ENCODE measurements at places on chromosomes 11 and 22.

DNA sequence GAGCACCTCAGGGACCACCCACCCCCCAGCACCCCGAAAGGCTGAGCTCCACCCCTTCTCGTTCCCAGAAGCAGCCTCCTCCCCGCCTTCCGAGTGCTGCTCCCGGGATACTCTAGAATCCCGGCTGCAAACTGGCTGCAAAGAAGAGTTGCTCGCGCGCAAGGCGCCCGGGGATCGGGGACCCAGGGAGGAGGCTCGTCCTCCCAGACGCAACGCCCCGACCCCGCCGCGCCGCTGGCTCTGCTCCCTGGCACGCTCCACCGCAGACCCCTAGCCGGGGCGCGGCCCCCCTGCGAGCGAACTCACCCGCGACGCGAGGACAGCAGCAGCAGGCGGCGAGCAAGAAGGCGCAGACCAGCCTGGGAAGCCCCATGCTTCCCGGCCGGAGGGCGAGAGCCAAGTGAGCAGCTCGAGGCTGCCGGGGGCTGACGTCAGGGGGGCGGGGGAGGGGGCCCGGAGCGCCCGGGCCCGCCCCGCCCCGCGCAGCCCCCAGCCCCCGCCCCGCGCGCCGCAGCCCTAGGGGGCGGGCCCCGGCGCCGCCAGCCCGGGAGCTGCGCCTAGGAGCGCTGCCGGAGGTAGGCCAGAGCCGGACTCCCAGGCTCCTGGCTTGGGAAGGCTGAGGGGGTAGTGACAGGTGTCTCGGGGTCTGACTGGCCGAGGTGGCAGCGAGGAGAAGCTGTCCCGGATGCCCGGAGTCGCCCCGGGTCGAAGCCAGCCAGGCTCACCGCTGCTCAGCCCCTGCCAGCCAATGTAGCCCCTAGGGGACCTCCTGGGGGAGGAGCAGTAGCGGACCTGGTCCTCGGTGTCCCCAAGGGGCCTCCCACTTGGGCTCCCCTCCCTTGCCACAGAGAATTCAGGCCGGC is at the start of gene MCAM:
MCAM (minus strand) TSS at position 402 of the 863 bp plus-strand sequence; CDS start at position 373, 29 bp downstream.
- no peak for DNase-seq

DNA sequence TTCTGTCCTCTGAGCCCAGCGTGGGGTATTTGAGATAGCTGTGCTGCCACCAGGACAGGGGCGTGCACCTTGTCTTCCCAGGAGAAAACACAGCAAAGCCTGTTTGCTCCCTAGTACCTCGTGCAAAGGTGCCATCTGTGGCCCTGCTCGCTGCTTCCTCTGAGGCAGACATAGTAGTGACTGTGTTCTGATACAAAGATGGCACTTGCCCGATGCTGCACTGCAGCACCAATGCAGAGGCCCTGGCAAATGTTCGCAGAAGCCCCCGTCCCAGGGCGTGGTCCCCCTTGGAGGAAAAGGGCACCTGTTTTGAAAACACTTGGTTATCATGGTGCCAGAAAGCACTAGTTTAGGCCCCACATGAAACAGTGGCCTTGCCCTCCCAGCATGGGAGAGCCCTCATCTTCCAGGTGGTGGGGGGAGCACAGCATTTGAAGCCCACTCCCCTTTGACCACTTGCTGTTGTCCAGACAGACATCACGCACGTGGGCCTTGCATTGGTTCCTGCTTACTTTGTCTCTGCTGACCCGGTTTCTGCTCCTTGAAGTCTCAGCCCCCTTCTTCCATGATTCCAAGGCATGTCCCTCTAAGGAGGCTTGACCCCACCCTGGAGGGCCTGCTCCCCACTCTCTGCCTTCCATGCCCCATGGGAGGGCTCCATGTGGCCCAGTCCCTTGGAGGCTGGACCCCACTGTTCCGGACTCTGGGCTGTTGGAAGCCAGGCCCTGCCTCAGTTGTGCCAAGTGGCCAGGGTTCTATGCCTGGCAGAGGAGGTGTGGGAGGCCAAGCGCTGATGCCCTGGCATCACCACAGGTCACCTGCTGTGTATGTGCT is 109.4 kb downstream of the KCNQ1OT1 start:
- no peak for DNase-seq

- no peak for DNase-seq
Measured at GRCh38 chr11:7592711-7593110, 78.9 kb downstream of the PPFIBP2 start.

DNA sequence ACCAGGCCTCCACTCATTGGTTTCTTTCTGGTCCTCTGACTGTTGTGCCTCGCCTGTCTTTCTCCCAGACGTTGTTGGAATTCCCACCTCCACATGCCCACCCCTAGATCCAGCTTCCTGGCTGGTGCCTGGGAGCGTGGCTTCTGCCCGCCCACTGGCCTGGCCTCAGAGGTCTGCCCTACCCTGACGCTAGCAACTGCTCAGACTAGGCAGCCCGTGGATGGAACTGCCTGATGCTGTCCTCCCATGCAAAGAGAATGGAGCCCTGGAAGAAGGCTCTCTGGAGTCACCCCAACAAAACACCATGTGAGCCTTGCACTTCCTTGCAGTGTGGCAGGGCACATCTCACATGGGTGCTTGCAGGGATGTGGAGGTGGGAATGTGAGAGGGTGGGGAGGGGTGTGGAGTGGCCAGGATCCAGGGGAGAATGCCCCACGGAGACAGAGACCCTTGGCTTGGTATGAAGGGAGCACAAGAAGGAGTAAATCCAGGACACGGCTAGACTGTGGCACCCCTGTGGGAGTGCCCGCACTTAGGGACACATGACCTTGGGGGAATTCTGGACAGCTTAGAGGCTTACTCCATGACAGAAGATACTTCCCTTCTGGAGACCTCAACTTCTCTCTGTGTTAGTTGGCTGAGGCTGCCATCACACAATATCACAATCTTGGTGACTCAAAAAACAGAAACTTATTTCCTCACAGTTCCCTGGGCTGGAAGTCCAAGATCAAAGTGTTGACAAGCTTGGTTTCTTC is 22.5 kb upstream of the ADA2 start:
- no peak for DNase-seq

DNA sequence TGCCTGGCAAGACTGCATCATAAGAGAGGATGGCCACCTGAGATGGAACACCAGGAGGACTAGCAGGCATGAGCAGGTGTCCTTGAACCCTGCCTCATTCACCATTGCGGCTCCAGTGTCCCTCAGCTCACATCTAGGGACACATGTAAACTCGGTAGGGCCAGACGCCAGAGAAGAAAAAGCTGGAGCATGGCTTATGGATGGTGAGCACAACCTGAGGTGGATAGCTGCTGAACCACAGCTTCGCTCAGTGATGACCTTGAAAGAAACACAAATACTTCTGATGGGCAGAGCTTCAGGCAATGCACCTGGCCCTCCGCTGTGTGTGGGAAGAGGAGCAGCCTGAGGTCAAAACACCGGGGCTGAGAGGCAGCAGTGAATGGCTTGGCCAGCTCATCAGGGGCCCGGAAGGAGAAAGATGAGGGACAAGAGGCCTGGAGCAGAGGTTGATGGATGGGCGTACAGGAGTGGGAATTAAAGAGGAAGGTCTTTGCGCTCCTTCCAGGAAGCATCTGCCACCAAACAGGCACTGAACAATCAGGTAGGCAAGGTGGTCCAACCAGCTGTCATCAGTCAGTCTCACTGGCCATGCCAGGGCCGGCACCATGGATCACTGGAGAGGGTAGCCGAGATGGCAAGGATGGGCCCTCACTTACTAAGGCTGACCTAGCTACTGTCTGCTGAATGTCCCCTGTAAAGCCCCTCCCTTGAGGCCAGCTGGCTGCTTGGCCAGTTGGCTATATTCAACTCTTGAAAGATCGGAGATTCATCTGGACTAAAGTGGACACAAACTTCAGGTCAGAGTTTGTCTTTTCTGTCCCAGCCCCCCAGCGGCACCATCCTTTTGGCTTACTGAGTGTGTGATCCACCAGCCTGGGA is 89.7 kb downstream of the MYEOV start:
- DNase-seq, result no peak

DNA sequence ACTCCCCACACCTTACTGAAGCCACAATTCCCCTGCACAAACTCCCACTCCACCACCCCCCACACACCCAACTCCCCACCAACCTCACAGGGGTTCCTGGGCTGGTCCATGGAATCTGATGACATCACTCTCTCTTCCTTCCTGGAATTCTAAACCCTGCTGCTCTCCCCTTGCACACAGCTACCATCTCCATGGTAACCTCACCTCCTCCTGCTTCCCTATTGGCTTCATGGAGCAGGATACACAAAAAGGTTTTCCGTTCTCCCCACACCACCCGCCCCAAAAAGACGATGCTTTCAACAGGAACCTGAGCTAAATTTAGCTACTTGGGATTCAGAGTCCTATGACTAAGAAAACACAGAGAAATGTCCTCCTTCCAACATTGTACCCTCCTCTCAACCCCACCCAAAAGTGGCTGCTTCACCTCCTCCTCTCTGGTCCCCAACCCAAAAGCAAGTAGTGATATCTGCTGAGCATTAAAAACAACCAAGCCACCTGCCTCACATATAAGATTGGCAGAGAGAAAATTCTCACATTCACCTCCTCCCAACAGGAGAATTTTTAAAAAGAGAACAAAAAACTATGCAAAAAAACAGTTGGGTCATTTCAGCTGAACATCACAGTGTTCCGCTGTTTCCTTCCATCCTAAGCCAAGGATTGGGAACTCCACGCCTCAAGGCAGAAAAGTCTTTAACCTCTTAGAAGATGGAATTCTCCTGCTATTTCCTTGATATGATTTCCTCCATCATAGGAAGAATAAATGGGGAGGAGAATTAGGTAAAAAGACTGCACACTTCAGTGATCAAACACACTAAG is 66.9 kb downstream of the RBFOX2 start:
- DNase-seq, result no peak

DNA sequence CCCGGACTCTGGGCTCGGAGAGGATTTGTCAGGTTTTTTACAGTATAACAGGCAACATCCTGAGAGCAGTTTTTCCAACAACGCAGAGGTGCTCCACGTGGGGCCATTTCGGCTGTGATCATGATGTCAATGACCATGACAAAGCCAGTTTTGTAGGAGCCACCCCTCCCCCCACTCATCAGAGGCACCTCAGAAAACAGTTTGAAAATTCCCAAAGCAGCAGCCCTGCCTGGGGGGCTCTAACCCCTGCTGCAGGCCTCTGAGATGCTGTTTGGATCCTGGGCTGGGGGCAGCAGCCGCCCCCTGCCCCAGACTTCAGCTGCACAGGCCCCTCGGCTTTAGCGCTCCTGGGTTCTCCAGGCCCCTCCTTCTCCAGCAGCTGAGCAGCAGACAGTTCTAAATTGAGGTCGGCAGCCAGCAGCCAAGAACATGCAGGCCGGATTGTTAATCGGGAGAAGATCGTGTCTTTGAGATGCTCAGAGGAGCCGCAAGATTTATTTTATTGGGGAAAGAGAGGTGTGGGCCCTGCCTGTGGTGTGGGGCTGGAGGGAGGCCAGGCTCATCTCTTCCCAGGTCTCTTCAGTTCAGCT is 19.4 kb downstream of the NFAM1 start:
- DNase-seq, result no peak

- no peak for DNase-seq
Measured at GRCh38 chr11:131845255-131845654, 474.8 kb downstream of the NTM start.

DNA sequence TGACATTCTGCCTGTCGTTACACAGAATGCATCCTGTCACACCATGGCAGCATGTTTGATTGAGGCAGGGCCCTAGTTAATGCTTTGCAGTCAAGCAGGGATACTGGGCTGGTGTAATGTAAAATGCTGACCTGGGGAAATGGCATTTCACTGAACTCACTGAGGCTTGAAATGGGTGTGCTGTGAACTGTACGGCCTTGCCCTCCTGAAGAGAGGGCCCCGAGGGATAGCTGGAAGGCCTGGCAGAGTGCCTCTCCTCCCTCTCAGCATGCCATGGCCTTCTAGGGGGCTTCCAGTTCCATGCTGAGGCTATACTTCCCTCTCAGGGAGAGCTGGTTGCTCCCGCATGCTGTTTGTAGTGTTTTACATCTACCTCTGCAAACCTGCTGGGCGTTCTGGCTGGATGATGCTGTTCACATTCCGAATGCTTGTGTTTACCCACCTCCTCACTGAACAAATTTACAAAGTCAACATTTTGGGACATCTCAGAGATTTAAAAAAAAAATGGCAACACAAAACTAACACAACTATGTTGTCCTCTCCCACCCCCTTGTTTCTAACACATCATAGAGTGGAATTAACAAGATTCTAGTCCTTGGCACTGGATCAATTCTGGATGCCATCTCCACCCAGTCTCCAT is 416.7 kb upstream of the CADM1 start:
- no peak for DNase-seq

DNA sequence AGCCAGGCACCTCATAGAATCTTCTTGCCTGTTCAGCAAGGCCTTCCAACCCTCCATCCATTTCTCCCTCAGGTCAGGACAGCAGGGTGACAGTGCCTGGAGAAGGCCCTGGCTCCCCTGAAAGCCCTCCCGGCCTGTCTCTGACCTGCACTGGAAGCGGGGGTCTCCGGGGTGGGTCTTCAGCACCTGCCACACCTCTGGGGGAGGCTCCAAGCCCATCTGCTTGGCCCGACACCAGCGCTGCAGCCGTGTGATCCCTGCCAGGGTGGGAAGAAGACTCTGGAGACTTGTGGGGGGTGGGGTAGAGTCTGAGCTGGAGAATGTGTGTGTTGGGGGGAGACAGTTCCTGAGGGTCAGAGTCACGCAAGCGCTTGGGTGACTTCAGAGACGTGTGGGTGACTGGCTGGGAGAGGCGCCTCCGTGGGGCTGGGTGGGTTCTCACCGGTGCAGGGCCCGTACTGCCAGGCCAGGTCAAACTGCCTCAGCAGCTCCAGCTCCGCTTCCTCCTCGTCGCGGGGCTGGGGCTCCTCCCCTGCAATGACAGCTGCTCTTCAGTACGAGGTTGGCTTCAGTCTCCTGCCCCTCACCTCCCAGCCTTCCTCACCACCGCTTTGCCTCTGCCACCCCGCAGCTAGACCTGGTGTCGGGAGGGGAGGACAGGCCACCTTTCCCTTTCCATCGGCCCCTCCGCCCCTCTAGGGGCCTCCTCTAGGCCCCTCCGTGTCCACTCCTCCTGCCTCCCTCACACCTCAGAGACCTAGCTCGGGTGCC is 615 bp downstream of the POLD4 start:
- no peak for DNase-seq

DNA sequence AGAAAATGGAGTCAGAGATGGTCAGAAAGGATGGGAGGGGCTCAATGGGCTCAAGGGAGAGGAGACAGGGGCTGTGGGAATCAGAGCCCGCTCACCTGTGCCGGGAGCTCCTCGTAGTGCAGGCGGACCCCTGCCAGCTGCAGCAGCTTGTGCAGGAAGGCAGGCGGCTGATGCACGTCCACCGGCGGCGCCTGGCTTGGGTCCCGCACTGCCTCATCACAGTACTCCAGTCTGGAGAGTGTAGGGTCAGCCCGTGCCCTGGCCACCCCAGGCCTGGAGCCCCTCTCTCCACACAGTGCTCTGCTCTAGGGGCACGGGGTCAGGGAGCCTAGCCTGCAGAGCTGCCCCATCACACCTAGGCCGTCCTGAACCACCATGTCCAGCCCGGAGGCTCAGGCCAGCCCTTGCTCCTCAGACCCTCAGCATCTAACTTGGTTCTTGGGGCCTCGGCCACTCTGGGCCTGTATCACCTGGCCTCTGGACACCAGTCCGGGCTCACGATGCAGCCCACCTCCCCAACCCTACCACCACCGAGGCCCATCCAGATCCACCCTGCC is 3.8 kb downstream of the ATG2A start:
- no peak for DNase-seq

- no peak for DNase-seq
Measured at GRCh38 chr11:64765851-64766665, 6.3 kb upstream of the PYGM start.

GRCh38 chr11:29750392-29750791 is 266.4 kb downstream of the KCNA4 start:
- no peak for DNase-seq

All from NCI-H2081 treated with DMSO at 0.1 percent for 48 hours (cell line).